ENCODE measurements at places on chromosomes 3 and 15. TPM values are rescaled to one million over a fixed set of nuclear protein-coding genes. Genes with fewer than 3 reads are reported as not detected.

DNA sequence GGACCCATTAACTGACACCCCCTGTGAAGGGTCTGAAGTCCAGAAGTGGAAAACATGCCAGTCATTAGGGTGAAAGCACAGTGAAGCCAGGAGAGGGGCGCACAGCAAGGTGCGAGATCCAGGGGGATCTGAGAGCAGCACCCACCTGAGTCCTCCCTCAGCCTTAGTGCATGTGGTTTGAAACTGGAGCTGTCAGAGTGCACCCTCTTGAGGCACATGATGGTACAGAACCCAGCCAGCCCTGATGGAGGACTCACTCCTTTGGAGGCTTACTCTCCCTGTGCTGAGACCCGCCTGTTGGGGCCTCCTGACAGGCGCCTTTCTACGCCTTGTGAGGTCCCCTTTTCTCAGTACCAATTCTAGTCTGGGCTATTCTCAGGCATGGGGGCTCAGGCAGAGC, 77.8 kb downstream of the IL20RB start:
- peak; percentile 26 for DNase-seq

DNA sequence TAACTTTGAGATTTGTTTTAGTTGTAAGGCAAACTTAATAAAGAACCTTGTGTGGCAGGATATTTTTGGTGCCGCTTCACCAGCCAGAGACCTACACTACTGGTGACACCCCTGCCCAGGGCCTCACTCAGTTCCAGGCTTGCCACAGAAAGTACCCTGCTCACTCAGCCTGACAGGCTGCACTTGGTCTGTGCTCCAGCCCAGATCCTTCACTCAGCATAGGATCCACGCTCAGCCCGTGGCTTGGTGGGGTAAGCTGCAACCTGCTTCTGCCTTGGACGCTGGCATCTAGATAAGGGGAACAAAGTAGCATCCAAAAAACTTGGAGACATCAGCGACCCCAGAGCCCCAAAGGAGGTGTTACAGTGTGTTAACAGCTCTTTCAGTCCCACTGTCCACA, 825.5 kb downstream of the EPHA3 start:
- no peak for DNase-seq

- no peak for DNase-seq
Measured at GRCh38 chr3:127908202-127908601, 6.8 kb upstream of the KBTBD12 start.

Gene CA12
- 0.62 TPM for total RNA-seq

Gene TLR9
- not detected for total RNA-seq

DNA sequence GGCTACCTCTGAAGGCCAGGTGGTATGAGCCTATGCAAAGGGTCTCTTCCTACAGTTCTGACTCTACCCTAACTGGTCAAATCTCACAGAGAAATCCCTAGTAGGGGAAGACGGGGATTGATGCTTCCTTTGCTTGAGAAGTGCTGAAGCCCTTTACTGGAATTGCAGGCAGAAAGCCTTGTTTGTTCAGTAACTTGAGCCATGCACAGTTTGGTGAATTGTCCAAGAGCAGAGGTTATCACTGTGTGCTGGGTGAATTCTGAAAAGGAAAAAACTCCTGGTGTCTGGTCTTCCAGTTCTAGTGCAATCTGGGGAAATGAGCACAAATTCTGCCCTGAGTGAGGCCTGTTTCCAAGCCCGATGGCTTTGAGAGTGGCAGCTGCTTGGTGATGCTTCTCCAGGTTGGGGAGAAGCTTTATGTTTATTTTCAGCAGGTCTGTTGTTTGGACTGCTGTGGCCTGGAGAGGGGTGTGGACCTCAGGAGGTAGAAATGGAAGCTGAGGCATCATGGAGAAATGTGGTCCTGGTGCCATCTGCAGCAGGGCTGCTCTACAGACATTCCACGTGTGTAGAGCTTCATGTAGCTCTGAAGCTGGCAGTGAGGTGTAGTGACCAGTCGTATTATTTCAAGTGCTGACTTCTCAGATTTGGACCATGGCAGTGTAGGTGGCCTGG, 60.9 kb downstream of the ARNT2 start:
- peak; percentile 84 for DNase-seq

DNA sequence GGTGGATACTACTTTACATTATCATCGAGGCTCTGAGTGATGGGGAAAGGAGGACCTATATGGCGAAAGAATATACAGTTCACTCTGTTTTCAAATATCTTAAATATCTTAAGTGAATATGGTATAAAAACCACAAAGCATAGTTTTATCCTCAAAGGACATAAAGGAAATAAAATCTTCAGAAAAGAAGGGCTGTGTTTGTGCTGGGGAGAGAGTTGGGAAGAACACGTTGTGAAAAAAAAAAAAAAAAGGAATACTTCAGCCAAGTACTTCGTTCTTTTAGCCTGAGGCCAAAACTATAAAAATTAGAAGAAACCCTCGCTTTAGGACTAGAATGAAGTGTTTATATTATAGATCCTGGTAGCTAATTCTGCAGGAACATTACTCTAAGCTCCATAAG, 10.2 kb upstream of the TMEM212 start:
- no peak for DNase-seq

DNA sequence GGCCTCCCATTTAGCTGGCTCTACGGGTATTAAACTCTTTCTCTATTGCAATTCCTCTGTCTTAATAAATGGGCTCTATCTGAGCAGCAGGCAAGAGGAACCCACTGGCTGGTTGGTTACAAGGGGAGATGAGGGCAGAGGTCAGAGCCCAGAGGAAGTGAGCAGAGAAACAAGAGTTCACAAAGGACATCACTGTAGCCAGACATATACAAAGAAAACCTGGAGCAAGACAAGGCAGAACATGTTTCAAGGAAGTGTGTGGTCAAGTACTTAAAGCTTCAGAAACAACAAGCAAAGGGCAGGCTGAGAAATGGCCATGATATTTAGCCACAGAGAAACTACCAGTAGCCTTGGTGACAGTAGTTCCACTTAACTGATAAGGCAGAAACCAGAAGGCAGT, 24.3 kb downstream of the SUSD5 start:
- DNase-seq, result no peak

- DNase-seq, result no peak
Measured at GRCh38 chr3:114231616-114232015, 5.8 kb downstream of the ZNF80 start.

- no peak for DNase-seq
Measured at GRCh38 chr15:77824361-77825251, 191.9 kb upstream of the LINGO1 start.

GRCh38 chr3:97720417-97720816, 44.1 kb upstream of the ARL6 start:
- DNase-seq, result peak; percentile 15

DNA sequence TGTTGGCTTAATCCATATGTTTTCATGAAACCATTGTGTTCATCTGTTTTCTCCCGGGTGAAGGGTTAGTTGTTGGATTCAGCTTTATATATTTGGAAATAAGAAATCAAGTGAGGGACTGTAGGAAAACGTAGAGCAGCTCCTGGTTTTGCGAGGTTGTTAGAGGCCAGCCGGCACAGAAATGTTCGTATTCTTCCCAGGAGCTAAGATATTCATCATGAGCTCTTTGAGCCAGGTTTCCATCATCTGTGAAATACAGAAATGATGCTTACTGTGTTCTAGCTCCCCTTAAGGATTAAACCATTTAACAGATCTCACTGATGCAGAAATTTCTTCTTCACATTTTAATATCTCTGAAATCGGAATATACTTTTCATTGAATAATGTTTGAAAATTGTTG, 235.5 kb downstream of the PTPRG start:
- DNase-seq, result no peak

- no peak for DNase-seq
Measured at GRCh38 chr3:194688946-194689345, 3.3 kb downstream of the FAM43A start.

DNA sequence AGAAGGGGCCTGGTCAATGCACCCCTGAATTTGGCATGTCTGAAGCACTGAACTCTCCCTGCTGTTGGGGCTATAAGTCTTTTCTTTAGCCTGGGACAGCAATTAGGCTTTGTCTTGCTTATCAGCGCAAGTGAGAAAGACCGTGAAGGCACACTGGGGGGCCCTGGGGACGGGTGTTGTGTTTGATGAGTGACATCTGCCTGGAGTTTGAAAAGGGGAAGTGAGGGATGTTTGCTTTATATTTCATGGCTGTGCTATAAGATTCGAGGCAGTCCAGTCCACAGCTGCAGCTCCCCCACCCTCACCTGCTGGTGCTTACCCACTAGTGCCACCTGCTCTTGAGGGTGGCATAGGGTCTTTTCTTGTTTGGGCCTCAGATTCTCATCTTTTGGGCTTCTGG, 44.8 kb downstream of the CEMIP start:
- DNase-seq, result no peak

Gene TTLL13
- total RNA-seq, result not detected

DNA sequence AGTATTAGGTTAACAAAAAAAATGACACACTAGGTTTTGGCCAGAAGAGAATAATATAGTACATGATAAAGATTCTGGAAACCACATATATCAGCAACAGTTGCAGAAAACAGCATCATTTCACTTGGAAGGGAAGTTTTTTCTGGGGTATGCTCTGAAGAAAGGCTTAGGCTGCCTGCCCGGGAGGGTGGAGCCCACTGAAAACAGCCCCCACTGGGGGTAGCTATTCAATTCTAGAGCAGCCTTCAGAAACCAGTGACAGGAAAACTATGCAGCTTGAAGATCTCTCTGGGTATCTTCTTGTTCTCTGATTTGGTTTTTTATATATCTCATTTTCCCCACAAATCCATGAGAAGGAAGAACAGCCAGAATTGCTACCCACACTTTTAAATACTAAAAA, 43.2 kb downstream of the ZMAT3 start:
- DNase-seq, result no peak

GRCh38 chr3:170532573-170532972, 53.3 kb downstream of the SLC7A14 start:
- no peak for DNase-seq

Gene CHRFAM7A
- 0.10 TPM for total RNA-seq

DNA sequence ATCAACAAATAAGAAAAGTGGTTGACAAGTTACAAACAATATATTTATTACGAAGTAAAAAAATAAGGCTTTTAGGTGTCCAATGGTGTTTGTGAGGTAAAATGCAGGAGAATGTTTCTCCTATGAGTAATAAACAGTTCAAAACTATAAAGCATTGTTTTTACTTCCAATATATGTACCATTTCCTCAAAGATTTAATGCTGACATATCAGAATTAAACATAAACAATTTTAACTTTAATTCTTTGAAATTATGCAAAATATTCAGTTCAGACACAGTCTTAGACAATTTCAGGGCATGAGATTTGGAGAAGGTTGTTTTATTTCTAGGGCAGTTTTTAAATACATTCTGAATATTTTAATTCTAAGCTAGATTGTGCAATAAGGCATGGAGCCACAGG, 602.5 kb upstream of the DPPA4 start:
- no peak for DNase-seq

DNA sequence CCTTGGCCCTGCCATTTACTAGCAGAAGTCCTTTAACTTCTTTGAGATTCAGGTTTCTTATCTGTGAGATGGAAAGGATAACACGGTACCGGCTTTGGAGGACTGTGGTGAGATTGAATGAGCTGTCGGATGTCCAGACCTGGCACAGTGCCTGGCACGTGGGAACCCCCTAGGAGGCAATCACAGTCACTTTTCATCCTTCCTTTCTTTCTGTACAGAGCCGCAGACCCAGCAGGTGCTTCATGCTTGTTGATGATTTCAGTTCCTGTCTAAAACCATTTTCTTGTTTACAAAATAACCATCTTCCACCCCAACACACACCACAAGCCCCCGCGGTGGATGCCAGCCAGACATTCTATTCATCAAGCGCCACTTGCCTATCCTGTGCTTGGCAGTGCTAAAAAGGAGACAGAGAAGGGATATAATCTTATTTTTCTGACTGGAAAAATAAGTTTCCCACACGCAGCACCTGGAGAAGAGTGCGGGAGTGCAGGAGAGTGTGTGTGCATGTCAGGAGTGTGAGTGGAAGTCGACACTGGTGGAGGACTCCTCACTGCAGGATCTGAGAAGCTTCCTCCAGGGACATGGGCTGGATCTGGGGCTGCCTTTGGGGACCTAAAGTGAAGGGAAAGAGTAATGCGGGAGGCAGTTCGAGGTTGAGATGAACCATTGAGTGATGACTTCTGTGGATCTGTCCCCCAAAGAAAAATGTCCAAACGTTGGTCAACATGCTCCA, 85.7 kb downstream of the ST6GAL1 start:
- no peak for DNase-seq

DNA sequence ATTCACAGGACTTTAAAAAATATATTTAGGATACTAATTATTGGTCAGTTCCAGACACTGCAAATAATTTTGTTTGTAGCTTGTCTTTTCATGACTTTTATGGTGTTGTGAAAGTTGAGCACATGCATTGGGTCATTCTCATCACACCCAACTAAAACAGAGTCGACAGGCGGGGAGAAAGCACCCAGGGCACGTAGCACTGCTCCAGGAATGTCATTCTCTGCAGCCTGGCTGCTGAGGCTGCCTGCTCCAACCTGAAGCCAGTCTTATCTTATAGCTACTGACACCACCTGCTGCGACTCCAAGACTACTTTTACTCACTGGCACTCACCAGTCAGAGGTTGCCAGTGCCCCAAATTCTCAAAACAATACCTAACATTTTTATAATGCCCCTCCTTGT, 56.9 kb downstream of the ACAD9 start:
- no peak for DNase-seq

Gene BCHE
- total RNA-seq, result 0.05 TPM

- no peak for DNase-seq
Measured at GRCh38 chr3:86837871-86838270, 153.1 kb downstream of the VGLL3 start.

- DNase-seq, result peak; percentile 98
Measured at GRCh38 chr3:4978966-4979427, 240 bp upstream of the BHLHE40 start.

DNA sequence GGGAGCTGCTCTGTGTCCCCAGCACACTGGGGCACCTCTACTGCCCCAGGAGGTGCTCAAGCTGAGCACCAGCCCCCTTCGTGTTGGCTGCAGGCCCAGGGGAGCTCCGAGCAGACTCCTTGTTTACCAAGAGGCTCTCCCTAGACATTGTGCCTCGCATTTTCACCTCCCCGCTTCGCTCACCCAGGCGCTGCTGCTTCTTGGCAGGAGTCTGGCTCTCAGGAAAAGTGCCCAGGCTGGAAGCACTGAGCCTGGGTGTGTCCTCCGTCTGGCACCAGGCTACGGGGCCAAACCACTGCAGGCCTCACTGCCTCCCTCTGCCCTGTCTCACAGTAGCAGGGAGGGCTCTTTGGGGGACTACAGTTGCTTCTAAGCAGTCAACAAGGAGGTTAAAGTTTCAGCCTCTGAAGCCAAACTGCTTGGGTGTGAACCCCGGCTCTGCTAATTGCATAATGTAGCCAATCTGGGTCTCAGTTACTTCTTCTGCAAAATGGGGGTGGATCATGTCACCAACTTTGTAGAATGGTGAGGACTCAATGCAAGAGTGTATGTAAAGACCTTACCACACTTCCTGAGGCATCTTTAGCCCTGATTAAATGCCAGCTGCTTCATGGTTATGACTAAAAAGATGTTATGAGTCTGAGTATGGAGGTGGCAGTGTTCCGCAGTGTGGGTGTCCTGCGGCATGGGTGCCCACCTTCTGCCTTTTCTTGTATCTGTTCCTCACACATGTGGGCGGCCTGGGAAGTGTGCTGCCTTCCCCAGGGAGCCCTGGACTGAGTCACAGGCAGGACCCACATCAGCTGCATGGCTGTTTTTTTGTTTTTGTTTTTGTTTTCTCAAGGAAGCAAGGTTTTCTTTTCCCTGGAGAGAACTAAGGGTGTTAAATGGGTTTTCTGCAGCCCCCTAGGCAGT, 88.9 kb downstream of the CLSTN2 start:
- no peak for DNase-seq

GRCh38 chr3:123741041-123741511, 143.1 kb downstream of the MYLK start:
- no peak for DNase-seq

GRCh38 chr15:60529332-60529731, 50.4 kb upstream of the ICE2 start:
- no peak for DNase-seq

Gene GOLGA8T
- total RNA-seq, result not detected

Data from myocyte (in vitro differentiated cells).